ENCODE measurements at places on chromosomes 6 and 20. TPM values are rescaled to one million over a fixed set of nuclear protein-coding genes. Genes with fewer than 3 reads are reported as not detected.

DNA sequence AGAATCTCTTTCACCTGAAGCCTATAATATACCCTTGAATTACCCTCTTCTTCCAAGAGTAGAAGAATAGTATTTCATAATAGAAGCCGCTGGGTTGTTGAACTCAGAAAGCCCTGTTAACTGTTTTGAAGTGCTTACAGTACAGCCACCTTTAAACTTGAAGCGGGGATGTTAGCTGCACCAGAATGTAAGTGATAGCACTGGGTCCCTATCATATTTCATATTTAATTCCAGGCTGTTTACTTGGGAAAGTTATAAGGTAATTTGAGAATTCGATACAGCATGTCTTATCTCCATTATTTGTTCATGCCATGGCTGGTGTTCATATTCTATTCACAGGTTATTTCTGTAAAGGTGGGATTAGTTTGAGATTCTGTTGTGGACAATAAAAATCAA, 63.5 kb upstream of the VSTM2L start:
- H3K4me3 ChIP-seq, result no peak overlapping the region
- no peaks in the 10 kb centered on the region for H3K27me3 ChIP-seq
- DNase-seq, result no peak
- H3K27ac ChIP-seq, result no peak overlapping the region
- peaks cover 16% of the 10 kb centered on the region for H3K36me3 ChIP-seq
- no peaks in the 10 kb centered on the region for H3K4me1 ChIP-seq

DNA sequence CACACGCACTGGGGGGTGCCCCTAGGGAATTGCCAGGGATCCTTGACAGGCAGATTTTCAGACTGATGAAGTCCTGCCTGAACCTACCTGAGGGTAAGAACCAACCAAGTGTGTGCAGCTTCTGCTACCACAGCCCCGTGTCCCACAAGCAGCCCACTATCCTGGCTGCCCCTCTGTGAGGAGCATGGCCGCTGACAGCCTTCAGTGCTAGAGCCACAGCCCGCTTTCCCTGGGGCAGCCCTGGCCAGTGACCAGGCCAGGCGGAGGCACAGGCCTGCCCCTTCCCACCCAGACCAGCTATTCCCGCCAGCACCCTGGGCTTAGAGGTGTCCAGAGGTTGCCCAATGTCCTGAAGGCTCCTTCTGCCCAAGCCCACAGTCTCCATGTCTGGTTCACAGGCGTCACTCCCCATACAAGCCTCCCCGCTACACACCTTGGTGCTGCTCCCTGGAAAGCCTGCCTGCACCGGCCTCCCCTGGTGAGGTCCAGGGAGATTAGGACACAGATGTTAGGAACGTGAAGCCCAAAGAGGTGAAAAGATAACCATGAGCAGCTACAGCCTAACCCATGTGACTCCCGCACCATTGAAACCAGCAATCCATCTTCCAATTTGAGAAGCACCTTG, 207.0 kb downstream of the SYNDIG1 start:
- no peak overlapping the region for H3K27ac ChIP-seq
- no peak for DNase-seq
- no peak overlapping the region for H3K4me3 ChIP-seq

The CUTA gene
- 212 TPM for total RNA-seq

The PPP1R3G gene
- 0.07 TPM for total RNA-seq

Data from MCF 10A (cell line).